ENCODE measurements at places on chromosomes 12 and 14.
A peak's percentile ranks its signal among the peaks of the same experiment; 100 is the strongest.

DNA sequence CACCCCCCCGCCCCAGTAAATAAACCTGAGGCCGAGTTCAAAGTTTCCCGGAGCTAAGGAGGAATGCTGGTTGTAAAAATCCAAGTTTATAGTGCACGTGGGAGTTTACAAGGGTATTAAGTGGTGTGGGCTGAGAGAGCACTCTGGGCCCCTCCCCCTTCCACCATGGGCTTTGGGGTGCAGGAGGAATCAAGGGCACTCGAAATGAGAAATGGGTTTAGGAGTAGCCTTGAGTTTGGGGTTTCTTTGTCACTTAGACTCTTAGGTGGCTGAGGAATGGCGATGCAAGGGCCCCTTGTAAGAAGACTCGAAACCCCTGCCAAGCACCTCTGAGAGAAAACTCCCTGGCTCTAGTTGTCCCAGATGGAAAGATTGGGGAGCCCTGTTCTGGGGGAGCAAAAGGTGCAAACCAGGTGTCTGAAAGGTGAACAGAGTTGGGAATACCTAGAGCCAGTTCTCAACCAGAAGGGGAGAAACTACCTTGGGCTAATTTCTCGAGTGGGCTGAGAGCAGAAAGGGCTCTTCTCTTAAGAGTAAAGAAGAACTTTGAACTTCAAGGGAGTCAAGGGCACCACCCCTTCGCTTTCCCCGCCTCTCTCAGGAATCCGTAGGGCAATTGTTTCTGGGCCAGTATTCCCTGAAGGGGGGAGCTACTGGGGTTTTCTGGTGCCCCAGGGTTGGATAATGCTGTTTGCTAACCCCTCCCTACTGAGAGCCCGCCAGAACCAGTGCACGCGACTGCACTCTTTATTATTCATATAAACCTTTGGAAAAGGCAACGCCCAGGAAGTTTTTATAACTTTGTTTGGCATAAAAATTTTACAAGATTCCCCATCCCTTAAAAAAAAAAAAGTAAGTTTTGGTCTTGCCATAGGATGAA is 4.0 kb upstream of the HOTAIR start:
- no peak for DNase-seq

DNA sequence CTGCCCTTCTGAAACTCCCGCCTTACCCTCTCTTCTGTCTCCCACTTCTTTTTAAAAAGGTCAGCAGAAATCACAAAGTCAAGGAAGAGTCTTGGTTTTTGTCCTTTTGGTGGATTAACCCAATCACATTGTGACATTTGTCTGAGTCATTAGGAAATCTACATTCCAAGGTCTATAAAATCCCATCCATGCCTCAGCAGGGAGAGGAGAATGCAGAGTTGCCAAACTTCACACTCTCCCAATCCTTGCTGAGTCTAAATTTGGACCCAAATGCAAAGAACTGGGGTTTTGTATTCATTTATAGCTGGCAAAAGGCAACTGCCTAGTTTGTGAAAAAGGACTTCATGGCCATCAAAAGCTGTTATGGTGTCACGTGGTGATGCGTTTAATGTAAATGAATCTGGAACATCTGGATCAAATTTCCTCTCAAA is 67.9 kb downstream of the TMEM30B start:
- DNase-seq: no peak

DNA sequence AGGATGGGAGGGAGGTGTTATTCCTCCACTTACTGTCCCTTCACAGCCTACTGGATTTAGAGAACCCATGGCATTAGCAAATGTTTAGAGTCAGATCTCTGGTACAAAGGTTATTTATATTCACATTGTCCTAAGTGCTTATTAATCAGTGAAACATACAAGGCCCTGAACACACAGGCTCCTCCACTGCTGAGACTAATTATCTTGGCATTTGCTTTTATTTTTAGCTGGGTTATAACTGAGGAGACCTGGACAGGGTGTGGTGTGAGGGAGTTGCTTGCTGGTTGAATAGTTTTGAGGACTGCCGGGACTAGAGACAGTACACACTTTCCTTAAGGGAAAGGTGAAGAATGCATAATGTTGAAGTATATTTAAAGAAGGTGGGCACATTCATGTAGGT is 77.5 kb downstream of the FIGNL2 start:
- DNase-seq: no peak

DNA sequence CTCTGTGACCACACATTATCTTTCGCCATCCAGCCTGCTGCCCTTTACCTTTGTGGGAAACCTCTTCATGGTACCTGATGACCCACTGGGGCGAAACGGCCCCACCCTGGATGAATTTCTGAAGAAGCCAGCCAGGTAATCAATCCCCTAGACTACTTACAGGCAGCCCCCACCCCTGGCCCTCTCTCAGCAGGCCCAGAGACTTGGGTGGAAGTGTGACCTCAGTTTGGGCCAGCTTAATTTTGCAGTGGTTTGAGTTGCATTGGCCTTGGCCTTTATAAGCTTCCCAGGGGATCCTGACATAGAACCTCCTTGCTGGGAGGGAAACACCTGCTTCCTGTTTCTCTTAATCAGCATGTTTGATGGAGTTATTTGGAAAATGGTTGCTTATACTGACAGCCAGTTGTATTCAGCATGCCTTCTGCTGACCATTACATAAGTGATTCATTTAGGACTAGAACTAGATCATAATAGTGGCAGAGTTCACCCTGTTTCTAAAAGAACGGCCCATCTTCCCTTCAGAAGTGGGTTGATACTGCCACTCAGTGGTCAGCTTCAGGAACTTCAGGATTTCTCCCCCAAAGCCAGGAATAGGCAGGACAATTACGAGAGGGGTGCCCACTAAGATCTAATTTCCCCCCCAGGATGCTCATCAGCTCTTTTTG is 6.1 kb downstream of the SDR39U1 start:
- peak; percentile 25 for DNase-seq

- no peak for DNase-seq
Measured at GRCh38 chr12:32906399-32907165, 10.0 kb upstream of the PKP2 start.

DNA sequence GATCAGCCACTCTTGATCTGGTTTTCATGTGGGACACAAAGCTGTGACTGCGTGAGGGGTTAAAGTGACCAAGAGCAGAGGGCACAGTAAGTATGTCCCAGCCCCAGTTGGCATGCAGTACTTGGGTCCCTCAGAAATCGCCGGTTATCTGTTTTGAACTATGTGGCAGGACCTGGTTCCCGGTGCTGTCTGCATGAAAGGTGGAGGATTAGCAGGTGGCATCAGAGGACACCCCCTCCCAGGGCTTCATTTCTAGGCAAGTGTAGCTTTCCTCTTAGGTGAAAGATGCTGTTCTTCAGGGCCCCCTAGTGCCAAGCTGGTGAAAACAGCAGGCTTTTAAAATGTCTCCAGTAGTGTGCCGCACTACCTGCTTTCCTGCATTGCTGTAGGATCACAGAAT is 57.1 kb downstream of the ATG14 start:
- peak; percentile 58 for DNase-seq

DNA sequence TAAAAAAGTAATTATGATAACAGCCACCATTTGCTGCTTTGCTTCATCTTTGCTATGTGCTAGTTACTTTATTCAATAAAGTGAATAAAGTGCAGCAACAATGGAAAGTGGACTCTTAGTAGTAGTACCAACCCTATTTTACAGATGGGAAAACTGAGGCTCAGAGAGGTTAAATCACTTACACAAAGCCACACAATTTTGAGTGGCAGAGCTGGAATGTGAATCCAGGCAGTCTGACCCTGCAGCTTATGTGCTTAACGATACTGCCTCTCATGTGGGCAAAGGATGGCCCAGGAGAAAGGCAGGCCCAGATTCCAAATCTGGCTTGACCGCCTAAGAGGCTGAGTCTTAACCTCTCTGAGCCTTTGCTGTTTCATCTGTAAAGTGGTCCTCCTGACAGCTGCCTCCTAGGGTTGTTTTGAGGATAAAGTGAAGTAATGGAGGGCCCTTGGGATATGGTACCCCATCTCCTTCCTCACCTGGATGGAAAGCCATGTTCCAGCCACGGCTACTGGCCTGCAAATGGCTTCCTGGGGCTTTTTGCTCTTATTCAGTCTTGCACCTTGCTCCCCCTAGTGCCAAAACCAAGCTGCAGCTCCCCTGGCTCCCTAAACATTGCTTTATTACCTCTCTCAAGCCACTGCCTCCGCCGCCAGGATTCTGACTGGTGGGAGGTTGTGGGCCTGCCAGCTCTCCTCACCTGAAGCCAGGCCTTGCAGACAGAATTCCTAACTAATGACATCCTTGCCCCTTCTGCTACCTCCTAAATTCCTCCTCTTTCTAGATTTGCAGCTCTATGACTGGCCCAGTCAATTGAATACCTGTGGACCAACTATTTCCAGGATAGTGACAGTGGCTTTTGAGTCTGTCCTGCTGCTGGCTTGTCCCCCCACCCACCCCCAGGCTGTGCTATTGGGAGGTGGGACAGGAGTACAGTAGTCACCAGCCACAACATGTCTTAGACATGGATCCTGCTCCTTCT is 283.3 kb upstream of the PWP1 start:
- peak; percentile 57 for DNase-seq

DNA sequence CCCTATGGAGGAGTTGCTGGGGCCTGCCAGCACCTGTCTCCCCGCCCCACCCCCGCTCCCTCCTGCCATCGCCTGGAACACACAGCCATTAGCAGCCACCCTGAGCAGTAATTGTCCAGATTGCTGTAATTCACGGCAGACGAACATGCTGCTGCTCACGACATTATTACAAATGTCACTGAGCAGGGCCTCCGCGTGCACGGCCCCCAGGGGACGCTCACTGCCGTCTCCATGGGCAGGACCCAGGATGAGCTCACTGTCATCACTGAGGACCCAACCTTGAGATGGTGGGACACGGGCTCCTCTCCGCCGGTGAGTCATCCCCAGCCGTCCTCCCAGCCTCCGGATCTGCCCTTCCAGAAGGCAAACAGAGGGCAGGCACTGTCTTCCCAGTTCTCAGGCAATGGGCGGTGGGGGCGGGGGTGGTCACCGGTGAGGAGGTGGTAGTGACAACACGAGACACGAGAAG is 100.4 kb downstream of the RFLNA start:
- no peak for DNase-seq

DNA sequence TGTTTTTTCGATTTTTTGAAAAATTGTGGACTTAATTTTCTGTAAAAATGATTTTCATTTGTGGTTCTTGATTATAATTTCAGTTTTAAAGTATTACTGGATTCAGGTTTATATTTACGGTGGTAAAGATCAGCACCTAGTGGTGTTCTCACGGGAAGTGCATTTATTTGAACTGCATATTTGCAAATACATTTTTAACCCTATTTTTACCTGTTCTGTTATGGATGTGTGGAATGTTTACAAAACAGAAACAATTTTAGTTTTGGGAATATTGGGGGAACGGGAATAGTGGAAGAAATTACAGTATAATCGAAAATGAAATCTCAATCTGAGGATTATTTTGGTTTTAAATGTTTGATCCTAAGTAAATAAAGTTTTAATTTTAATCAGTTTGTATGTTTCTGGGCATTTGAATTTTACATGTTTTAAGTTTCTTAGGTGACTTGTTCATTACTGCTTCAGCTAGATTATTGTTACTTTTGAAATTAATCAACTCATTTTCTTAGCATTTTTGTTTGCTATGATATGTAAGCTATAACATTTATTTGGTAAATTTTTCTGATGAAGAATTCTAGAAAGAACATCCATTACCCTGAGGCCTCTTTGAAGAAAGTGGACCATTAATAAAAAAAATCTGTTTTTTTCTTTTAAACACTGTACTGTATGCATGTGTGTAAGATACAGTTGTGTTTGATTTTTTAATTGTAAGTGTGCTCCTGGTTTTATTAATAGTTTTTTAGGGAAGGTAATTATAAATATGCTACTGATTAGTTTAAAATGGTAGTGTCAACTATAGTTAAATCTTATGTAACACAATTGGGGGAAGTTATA is 942 bp downstream of the ATF7IP start:
- no peak for DNase-seq

DNA sequence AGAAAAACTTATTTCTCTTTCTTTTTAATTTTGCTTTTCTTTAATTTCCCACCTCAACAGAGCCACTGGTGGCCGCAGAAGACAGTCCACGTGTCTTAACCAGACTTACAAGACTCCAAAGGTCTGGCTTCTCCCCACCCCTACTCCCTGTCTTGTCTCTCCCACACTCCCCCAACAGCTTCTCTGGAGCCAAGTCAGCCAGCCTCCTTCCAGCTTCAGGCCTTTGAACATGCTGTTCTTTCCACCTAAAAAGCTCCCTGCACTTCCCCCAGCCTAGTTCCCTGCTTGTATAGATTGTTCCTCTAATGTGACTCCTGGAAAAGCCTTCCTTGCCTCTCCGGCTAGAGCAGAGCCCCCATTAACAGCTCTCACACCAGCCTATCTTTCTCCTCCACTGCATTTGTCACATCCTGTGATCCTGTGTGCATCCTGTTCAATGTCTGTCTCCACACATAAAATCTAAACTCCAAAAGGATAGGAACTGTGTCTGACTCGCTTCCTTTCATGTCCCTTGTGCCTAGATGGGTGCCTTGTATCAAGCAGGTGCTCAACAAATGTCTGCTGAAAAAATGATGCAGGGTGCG is 7.8 kb upstream of the DYNLL1 start:
- no peak for DNase-seq

GRCh38 chr14:38201137-38201828 is 6.4 kb upstream of the SSTR1 start:
- no peak for DNase-seq

- no peak for DNase-seq
Measured at GRCh38 chr12:123047289-123047688, 66.8 kb downstream of the ARL6IP4 start.

- peak; percentile 7 for DNase-seq
Measured at GRCh38 chr14:21505012-21505553, 6.1 kb downstream of the METTL3 start.

DNA sequence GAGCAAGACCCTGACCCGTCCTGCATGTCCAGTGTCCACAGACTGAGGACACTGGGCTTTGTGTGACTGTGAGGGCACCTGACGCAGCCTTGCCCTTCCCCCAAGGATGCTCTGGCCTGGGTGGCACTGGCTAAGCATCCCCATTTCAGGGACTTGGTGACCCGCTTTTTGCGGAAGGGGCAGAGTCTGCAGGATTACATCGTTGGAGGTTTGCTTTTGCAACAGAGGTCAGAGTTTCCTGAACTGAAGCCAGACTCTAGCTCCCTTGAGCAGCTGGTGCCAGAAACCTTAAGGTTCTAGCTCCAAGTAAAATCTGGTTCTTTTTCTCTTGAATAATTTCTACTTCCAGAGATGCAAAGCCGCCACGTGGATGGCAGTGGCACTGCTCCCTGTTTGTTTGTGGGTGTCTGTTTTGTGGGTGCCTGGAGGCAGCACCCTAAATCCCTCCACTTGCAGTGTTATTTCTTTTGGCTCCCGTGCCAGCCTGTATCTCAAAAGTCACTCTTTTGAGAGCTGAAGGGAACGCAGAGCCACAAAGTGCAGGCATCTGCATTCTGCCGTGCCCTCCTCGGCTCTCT is 184.7 kb downstream of the TSPAN9 start:
- DNase-seq: no peak

DNA sequence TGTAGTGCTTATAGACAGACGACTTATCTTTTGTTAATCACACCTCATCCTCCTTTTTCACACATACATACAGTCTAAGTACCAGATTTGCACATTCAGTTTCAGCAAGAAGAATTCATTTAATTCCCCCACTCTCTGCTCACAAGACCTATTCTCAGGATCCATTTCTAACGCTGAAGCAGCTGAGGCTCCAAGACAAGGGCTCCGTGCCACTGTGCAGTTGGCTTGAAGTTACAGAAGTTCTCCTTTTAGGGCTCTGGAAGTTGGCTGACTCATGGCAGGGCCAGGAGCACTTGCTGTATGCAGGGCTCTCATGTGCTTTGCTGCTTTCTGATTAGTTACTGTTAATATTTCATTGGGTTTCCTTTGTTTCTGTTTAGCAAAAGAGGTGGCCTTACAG is 1566.9 kb upstream of the TMEM132C start:
- DNase-seq: no peak

All from activated CD4-positive, alpha-beta T cell treated with anti-CD3 and anti-CD28 coated beads, Interleukin-2, amount 50 U/mL, for 4 hours (primary cell).